Colonic mucosa (tissue), 4 donors: ENCODE measurements at places on chromosomes 12 and 14. TPM values are rescaled to one million over a fixed set of nuclear protein-coding genes. Genes with fewer than 3 reads are reported as not detected.

The LPAR5 gene
- total RNA-seq, result 32.7 TPM

The ENDOU gene
- not detected for total RNA-seq

GRCh38 chr12:106149096-106149784 lies 10.5 kb upstream of the NUAK1 start:
- DNase-seq, result peak; percentile 45

- DNase-seq, result no peak
Measured at GRCh38 chr12:124006846-124007713, 34.1 kb downstream of the ZNF664 start.

GRCh38 chr12:110844551-110845338 lies 2.0 kb upstream of the CCDC63 start:
- DNase-seq, result no peak
